ENCODE measurements at places on chromosomes 5 and 9.

DNA sequence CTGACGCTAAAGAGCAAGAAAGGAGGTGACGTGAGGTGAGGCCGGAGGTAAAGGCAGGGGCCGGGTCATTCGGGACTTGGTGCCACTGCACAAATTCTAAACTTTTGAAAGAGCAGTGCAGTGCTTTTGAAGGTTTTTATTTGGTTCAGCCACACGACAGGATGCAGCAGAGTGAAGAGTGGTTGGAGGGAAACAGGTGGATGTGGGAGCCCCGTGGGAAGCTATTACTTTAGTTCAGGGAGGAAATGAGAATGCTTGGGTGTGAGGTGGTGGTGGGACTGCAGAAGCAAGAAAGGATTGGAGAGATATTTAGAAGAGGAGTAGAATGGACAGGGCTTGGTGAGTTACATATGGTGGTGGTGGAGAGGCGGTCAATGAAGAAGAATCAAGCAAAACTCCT is 64.7 kb upstream of the ITGA2 start:
- no peak for DNase-seq

DNA sequence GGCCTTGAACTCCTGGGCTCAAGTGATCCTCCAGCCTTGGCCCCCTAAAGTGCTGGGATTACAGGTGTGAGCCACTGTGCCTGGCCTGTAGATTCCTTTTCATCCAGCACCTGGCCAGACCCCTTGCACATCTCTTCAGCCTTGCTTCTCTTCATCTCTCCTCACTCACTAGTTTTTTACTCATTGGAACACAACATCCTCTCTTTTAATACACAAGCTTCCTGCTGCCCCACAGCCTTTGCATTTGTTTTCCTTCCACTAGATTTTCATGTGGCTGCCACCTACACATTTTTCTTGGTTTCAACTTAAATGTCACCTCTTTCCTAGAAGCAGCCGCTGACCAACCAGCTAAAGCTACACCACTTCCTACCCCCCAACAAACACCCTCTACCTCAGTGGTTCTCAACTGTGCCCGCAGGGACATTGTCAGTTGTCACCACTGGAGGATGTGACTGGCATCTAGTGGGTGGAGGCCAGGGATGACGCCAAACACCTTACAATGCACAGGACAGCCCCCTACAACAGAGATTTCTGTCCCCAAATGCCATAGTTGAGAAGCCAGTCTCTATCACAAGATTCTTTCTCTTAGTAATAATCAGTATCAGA is 33.7 kb downstream of the HAVCR1 start:
- DNase-seq: no peak

DNA sequence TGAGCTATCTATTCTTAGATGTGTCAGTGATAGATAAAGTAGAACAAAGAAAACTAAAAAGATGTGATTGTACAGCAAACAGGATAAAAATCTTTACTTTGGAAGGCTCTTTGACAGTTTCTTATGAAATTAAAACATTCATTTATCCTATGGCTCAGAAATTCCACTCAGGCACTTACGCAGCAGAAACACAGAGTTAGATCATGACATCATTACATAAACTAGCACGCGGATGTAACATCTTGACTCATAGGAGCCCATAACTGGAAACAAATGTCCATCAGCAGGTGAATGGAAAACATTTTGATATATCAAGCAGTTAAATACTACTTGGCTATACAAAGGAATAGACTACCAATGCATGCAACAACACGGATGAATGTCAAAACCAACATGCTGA is 45.3 kb downstream of the ICE1 start:
- no peak for DNase-seq

- no peak for DNase-seq
Observed at GRCh38 chr5:125143011-125143410, 396.6 kb upstream of the ZNF608 start.

GRCh38 chr5:34803974-34804732 is 34.8 kb upstream of the TTC23L start:
- no peak for DNase-seq

GRCh38 chr5:179271821-179272325 is 73.4 kb downstream of the ADAMTS2 start:
- DNase-seq: no peak

DNA sequence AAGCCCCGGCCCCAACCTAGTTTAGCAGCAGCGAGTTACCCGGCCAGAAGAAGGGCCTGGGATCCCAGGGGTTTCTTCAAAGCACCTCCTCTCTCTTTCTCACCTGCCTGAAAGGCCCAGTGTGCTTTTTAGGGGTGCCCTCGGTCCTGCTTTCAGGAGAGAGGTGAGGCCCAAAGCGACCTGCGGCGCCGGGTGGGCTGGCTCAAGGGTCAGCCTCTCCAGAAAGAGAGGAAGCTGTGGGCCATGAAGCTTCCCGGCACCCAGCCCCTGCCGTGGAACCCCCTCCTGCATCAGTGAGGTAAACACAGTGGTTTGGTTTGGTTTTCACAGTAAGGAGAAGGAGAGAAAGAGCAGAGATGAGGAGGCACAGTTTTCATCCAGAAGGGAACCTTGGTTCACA is 4.3 kb downstream of the FOXB2 start:
- no peak for DNase-seq

GRCh38 chr5:50292735-50293394 is 148.2 kb downstream of the EMB start:
- DNase-seq: no peak

GRCh38 chr9:37587521-37587920 is 4.9 kb downstream of the TOMM5 start:
- no peak for DNase-seq

DNA sequence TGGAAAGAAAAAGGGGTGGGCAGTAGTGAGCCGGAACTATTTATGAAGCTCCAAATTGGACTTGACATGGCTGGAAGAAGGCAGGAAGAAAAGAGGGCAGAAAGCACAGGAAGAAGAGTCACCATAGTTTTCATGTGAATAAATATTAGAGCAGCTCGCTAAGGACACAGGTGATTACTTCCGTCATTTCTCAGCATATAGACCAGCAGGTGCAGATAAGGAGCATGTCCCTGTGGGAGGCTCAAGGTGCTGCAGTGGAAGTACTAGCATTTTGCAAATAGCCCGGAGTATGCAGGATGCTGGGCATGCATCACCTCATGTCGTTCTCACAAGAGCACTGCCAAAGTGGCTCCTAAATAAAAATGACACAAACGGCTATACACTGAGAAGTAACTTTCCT is 71.3 kb upstream of the HTR4 start:
- DNase-seq: no peak
